ENCODE measurements at places on chromosomes 11 and 22.

- DNase-seq: no peak
Measured at GRCh38 chr22:42639541-42640241, 710 bp downstream of the ATP5MGL start.

DNA sequence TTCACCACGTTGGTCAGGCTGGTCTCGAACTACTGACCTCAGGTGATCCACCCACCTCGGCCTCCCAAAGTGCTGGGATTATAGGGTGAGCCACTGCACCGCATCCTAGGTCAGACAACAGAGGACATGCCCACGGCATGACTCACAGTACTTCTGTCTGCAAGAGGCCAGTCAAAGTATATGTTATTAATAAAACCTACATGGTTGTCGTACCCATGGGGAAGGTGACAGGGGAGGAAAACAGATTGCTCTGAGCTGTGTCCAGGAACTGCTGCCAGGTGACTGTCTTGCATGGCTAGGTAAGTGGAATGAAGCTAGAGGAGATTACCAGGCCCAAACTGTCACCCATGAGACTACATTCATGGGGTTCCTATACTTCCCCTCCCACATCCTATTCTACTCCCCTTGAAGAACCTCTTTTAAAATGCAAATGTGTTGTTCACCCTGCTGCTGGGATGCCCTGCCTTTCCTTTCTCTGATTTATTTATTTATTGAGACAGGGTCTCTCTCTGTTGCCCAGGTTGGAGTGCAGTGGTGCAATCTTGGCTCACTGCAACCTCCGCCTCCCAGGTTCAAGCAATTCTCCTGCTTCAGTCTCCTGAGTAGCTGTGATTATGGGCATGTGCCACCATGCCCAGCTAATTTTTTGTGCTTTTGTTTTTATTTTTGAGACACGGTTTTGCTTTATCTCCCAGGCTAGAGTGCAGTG, 2.0 kb upstream of the NLRX1 start:
- no peak for DNase-seq

DNA sequence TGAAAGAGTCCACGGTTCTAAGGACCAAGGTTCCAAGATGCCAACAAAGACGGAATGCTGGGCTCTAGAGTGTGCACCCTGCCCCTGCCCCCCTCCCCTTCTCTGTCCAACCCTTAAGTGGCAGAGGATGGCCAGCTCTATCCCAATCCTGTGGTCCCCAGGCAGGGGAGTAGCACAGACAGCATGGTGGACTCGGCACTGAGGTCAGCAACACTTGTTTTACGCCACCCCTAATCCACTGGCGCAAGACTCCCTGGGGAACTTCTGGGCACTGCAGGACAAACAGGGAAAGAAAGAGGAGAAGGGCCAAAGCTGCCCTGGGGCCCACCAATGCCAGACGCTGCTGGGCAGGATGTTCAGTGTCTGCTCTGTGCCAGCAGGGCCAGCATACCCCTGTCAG, 18.9 kb downstream of the GDPD5 start:
- no peak for DNase-seq

GRCh38 chr11:34379079-34379478, 21.3 kb upstream of the ABTB2 start:
- DNase-seq: no peak

GRCh38 chr11:61534025-61534932, 25.7 kb downstream of the LRRC10B start:
- DNase-seq: no peak
